ENCODE measurements at places on chromosomes 2 and 18.

GRCh38 chr2:98649135-98649991, 41.0 kb downstream of the UNC50 start:
- H3K27me3 ChIP-seq = no peaks in the 10 kb centered on the region
- H3K36me3 ChIP-seq = no peaks in the 10 kb centered on the region
- no peak overlapping the region for H3K4me3 ChIP-seq
- H3K4me1 ChIP-seq = peaks cover 11% of the 10 kb centered on the region
- no peak overlapping the region for H3K27ac ChIP-seq

GRCh38 chr18:24214913-24215312, 76.1 kb downstream of the CABYR start:
- DNase-seq = no peak
- H3K4me3 ChIP-seq = no peak overlapping the region
- no peak overlapping the region for H3K27ac ChIP-seq
- no peaks in the 10 kb centered on the region for H3K27me3 ChIP-seq

GRCh38 chr2:31785876-31786275, 205.1 kb upstream of the SRD5A2 start:
- DNase-seq = no peak
- no peak overlapping the region for H3K27ac ChIP-seq
- H3K36me3 ChIP-seq = no peaks in the 10 kb centered on the region
- H3K4me1 ChIP-seq = no peaks in the 10 kb centered on the region
- H3K27me3 ChIP-seq = peaks cover 5% of the 10 kb centered on the region
- no peak overlapping the region for H3K4me3 ChIP-seq

DNA sequence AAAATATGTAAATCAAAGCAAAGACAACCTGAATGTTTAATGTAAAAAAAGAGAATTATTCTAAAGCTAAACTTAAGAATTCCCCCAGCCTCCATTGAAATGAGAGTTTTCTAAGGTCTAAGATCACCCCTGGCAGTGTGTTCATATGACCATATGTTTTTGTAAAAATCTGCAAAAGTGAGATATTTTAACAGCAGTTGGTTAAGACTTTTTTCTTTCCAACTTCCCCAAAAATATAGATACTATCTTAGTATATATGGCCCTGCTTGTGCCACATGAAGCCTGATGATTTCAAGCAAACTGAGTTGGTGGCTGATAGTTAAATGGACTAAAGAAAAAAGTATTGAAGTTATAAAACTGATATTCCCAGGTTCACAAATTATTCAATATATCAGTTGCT, 35.4 kb downstream of the ZNF804A start:
- no peak overlapping the region for H3K4me3 ChIP-seq
- no peak for DNase-seq
- no peaks in the 10 kb centered on the region for H3K27me3 ChIP-seq
- no peaks in the 10 kb centered on the region for H3K36me3 ChIP-seq
- H3K27ac ChIP-seq = no peak overlapping the region

DNA sequence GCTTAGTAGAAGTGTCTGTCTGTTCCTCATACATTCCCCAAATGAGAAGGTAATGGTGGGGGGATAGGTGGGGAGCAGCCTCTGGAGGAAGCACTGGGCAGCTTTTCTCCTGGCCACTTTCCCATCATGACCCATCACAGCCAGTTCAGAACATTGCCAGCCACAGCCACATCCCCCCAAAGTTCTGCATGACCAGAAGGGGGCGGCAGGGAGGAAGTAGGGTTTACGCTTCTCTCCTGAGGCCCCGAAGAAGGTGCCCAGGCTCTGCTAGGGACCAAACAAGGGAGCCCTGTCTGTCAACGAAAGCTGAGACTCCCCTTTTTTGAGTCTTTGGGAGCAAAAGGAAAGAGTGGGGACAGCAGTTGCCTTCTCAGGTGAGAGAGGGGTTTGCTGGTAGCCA, 7.7 kb downstream of the IGFBP5 start:
- no peak for DNase-seq
- H3K36me3 ChIP-seq = no peaks in the 10 kb centered on the region
- H3K4me3 ChIP-seq = no peak overlapping the region

DNA sequence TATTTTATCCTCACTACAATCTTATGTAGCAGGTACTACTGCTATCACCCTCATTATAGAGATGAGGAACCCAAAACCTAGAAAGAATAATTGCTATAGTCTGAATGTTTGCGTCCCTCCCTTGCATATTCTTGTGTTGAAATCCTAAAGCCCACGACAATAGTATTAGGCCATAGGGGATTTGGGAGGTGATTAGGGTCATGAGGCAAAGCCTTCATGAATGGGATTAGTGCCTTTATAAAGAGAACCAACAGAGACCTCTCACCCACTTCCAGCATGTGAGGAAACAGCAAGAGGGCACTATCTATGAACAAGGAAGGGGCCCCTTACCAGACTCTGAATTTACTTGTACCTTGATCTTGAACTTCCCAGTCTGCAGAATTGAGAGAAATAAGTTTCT, 500.3 kb upstream of the FAM98A start:
- H3K36me3 ChIP-seq = no peaks in the 10 kb centered on the region
- H3K27ac ChIP-seq = no peak overlapping the region
- no peak overlapping the region for H3K4me3 ChIP-seq

GRCh38 chr2:43269706-43270105, 43.3 kb upstream of the ZFP36L2 start:
- peaks cover 61% of the 10 kb centered on the region for H3K36me3 ChIP-seq
- H3K27ac ChIP-seq = no peak overlapping the region
- H3K4me3 ChIP-seq = no peak overlapping the region
- peaks cover 9% of the 10 kb centered on the region for H3K4me1 ChIP-seq
- no peaks in the 10 kb centered on the region for H3K27me3 ChIP-seq

DNA sequence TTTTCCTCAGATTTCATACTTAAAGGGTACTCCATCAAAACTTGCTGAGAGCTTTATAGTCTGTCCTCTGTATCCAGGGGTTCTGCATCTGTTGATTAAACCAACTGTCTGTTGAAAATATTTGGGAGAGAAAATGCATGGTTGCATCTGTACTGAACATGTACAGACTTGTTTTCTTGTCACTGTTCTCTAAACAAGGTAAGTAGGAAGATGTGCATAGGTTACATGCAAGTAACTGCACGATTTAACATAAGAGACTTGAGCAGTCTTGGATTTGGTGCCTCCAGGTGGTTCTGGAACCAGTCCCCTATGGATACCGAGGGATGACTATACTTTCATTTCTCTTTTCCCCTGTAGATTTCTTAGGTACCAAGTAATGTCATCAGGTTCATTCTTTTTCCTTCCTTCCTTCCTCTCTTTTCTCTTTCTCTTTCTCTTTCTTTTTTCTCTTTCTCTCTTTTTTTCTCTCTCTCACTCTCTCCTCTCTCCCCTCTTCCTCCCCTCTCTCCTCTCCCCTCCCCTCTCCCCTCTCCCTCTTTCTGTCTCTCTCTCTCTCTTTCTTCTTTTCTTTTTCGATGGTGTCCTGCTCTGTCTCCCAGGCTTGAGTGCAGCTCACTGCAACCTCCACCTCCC, 23.2 kb downstream of the ADNP2 start:
- no peak overlapping the region for H3K27ac ChIP-seq

GRCh38 chr2:237345411-237345810, 68.6 kb downstream of the COL6A3 start:
- no peak overlapping the region for H3K27ac ChIP-seq
- H3K4me3 ChIP-seq = no peak overlapping the region
- H3K27me3 ChIP-seq = peaks cover 21% of the 10 kb centered on the region
- H3K4me1 ChIP-seq = no peaks in the 10 kb centered on the region

- no peak overlapping the region for H3K4me3 ChIP-seq
- no peak overlapping the region for H3K27ac ChIP-seq
- H3K4me1 ChIP-seq = peaks cover 1% of the 10 kb centered on the region
- H3K27me3 ChIP-seq = no peaks in the 10 kb centered on the region
Observed at GRCh38 chr2:135913727-135914365, 37.6 kb upstream of the MCM6 start.

GRCh38 chr2:1613731-1614354, 130.5 kb downstream of the PXDN start:
- peaks cover 88% of the 10 kb centered on the region for H3K4me1 ChIP-seq
- H3K36me3 ChIP-seq = no peaks in the 10 kb centered on the region
- H3K27me3 ChIP-seq = peaks cover 4% of the 10 kb centered on the region
- H3K27ac ChIP-seq = no peak overlapping the region

DNA sequence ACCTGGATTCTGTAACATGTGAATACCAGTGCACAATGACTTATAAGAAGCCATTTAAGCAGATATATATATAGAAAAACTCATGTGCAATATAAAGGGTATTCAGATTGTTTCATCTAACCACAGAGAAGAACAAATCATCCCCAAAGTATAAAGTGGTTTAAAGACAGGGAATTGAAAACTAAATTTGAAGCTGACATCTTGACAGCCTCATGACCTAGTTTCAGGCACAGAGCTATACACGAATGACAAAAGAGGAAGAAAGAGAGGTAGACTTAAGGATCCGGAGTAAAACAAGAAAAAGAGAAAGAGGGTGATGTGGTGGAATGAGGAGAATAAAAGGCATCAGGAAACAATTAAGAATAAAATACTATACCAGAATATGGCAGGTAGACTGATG, 194.5 kb downstream of the EPHA4 start:
- no peak overlapping the region for H3K4me3 ChIP-seq
- H3K4me1 ChIP-seq = peaks cover 11% of the 10 kb centered on the region
- no peak overlapping the region for H3K27ac ChIP-seq
- DNase-seq = no peak

DNA sequence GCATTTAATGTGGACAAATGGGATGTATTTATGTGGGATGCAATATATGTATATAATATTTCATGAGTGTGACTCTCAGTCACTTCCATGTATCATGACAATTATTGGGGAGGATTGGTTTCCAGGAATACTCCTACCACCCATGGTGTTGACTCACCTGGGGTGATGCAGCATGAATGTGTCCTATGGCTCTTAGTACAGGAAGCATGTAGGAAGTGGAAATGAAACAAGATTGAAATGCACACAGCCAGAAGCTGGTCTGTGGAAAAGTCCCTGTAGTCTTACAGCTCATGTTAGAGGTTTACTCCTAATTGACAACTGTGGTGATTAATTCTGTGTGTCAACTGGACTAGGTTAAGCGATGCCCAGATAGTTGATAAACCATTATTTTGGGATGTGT, 89.3 kb upstream of the HAAO start:
- H3K36me3 ChIP-seq = no peaks in the 10 kb centered on the region
- no peaks in the 10 kb centered on the region for H3K27me3 ChIP-seq
- peaks cover 8% of the 10 kb centered on the region for H3K4me1 ChIP-seq
- no peak for DNase-seq
- H3K4me3 ChIP-seq = no peak overlapping the region

Measured in stimulated activated naive B cell treated with anti-CD40 and anti-IgM and Interleukin-4, amounts not matched to agents 10 μg/mL and 1 μg/mL and 100 μg/mL, for 72 hours (primary cell).